CD4-positive, alpha-beta memory T cell (primary cell): ENCODE measurements at places on chromosomes 7 and 10.

DNA sequence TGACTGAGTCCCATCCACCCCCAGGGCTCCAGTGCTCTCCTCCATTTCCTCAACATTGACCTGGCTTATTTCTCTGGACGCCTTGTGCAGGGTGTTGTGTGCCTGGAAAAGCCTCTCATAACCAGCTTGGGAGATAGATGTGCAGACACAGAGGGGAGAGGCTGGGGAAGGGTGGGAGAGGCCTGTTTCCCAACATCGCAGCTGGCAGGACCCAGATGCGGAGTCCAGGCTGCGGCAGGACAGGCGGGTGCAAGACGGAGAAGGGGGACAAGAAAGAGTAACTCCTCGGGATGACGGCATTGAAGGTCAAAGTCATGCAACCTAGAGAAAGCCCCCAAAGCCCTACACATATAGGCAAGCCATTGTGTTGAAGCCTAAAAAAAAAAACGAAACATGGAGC lies 54.1 kb upstream of the ANTXRL start:
- no peak for DNase-seq

GRCh38 chr7:137734221-137734620 lies 112.6 kb downstream of the DGKI start:
- no peak for DNase-seq

DNA sequence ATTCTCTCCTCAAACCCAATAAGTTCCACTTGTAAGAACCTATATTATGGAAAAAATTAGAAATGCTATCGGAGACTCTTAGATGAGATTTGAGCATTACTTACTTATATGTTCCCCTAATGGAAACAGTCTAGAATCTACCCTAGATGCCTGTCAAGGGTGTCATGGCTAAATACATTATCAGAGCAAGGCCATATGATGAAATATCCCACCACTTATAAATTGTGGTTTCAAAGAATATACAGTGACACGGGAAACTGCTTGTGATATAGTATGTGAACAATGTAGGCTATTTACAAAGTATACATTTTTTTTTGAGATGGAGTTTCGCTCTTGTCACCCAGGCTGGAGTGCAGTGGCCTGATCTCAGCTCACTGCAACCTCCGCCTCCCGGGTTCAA lies 46.3 kb upstream of the CTBP2 start:
- DNase-seq = no peak

DNA sequence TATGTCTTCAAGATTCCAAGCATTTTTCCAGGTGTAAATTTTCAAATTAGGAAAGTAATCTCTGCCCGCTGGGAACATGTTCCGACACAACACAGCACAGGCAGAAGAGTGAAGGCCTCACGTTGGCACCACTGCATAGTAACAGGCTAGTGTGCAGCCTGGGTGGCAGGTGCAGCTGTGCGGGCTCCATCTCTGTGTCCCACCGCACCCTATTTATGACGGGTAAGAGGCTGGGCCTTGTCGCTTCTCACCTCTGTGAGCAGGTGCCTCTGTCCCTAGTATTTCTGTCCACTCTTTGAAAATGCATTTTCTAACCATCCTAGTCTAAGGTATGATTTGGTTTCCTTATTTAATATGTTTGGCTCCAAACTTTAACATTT lies 24.1 kb downstream of the VIPR2 start:
- no peak for DNase-seq

GRCh38 chr7:151013733-151014497 lies 10.4 kb downstream of the ATG9B start:
- peak; percentile 96 for DNase-seq

DNA sequence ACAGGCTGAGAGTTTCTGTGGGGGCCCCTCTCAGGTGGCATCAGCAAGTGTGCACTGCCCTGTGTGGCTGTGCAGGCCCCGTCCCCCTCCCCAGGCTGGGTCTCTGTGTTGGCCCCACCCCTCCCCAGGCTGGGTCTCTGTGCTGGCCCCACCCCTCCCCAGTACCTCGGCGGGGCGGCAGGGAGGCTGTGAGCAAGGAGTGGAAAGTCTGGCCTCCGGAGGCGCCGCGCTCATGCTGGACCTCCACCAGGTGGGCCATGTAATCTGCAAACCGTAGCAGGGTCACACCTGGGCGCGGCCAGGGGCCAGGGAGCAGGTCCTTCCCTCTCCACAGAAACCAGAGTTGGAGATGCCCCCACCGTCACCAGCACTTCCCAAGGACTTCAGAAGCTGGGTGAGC lies 21.4 kb upstream of the MICALL2 start:
- no peak for DNase-seq

GRCh38 chr10:124384591-124385190 lies 34.0 kb downstream of the OAT start:
- DNase-seq = no peak

DNA sequence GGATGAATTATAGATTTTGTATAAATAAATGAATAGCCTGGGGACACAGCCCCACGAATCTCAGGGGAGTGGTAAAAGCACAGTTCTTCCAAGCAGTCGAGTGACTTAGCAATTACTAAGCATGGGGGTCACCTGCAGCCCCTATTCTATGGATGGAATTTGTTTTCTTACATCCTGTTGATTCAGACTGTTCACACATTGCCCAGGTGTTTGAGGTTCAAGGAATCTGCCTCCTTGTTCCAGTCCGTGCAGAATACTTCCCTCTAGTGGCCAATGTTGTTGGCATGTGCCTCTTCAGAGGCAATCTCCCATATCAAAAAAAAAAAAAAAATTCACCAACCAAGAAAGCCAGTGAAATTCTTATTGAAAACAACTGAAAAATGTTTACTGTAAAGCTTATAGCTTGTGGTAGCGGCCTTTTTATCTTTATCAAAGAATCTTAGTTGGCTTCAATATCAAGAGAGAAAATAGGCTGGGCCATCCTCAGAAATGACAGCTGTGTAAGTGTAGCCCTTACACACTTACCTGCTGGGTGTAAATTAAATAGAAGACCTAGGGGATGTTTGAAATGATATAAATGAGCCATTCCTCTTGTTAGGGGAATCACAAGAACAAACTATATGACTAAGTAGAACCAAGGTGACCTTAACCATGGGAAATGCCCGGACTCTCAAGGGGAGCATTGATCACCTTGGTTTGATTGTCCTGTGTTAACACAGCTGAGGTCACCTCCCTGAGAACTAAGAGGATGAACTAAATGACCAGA lies 7.8 kb downstream of the LIPM start:
- DNase-seq = peak; percentile 42

GRCh38 chr7:52507546-52508255 lies 527.7 kb upstream of the POM121L12 start:
- no peak for DNase-seq

DNA sequence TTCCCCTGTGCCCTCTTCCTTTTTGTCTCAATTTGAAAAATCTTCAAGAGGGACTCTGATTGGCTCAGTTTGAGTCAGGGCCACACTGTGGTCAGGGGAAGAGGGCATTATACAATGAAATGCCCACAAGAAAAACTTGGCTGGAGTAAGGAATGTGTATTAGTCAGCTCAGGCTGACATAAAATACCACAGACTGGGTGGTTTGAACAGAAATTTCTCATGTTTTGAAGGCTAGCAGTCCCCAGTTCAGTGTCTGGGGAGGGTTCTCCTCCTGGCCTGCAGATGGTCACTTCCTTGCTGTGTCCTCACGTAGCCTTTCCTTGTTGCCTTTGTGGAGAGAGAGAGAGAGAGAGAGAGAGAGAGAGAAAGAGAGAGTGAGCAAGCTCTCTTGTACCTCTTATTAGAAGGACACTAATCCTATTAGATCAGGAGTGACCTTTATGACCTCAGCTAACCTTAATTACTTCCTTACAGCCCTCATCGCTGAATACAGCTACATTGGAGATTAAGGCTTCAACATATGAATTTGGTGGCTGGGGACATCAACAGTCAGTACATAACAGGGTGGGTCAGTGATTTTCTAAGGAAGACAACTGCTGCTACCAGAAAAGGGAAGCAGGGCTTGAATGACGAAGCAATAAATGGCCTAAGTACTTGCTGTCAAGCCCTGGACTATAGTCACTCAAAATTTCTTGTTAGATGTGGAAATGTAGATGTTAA lies 25.8 kb upstream of the FAM13C start:
- no peak for DNase-seq

- no peak for DNase-seq
Observed at GRCh38 chr10:29479981-29480954, 154.5 kb downstream of the SVIL start.

GRCh38 chr10:80100861-80101695 lies 22.6 kb downstream of the TMEM254 start:
- no peak for DNase-seq

GRCh38 chr7:408751-409311 lies 110.8 kb downstream of the PDGFA start:
- DNase-seq = no peak

GRCh38 chr10:8726084-8726778 lies 671.7 kb downstream of the GATA3 start:
- no peak for DNase-seq

DNA sequence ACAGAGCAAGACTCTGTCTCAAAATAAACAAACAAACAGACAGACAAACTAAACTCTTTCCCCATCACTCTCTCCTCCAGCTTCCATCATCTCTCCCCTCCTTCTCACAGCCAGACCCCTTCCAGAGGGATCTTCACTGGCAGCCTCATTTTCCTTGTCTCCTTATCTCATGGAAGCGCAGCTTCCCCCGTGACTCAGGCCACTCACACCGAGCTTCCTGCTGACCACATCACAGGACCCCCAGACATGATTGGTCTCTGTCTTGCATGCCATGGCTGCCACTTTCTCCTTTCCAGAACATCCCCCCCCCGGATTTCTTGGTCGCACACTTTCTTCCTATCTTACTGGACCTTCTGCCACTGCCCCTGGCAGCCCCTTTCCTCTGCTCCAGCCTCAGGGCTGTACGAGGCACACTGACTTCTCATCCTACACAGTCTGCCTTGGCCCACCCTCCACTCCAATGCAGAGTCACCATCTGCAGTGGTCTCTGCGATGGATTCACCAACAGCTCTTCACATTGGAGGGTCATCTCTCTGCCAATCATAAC lies 4.9 kb upstream of the INSIG1 start:
- no peak for DNase-seq

DNA sequence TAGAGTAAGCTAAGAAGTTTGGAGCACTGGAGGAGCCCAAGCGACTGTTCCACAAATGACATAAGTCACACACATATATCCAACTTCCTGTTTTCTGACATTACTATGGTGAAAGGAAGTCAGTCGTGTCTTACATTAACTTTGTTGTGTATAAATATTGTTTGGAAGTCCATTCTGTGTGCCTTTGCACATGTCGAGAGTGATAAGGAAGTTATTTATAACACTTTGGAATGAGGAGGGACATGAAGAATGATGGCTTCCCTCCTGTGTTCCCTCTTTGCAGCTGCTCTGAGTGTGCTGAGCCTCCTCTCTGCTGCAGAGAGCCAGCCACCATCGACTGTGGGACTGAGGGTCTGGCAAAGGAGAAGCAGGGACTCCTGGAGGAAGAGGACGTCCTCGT lies 40.4 kb upstream of the MGMT start:
- no peak for DNase-seq

DNA sequence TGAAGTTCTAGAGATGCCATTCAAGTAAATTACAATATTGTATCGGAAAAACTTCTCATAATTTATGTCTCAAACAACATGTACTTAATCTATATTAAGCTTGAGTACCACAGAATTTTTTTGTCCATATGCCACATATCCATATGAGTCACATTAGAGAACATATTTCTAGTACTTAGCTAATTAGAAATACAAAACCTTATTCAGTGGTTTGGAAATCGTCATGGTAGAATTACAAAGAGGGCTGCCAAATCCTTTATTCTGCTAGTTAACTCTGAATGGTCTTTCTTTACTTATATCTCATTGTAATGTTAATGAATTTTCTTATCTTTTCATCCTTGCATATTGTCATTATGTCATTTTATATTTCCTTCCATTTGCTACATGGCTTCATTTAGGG lies 9.0 kb upstream of the VIM start:
- no peak for DNase-seq

DNA sequence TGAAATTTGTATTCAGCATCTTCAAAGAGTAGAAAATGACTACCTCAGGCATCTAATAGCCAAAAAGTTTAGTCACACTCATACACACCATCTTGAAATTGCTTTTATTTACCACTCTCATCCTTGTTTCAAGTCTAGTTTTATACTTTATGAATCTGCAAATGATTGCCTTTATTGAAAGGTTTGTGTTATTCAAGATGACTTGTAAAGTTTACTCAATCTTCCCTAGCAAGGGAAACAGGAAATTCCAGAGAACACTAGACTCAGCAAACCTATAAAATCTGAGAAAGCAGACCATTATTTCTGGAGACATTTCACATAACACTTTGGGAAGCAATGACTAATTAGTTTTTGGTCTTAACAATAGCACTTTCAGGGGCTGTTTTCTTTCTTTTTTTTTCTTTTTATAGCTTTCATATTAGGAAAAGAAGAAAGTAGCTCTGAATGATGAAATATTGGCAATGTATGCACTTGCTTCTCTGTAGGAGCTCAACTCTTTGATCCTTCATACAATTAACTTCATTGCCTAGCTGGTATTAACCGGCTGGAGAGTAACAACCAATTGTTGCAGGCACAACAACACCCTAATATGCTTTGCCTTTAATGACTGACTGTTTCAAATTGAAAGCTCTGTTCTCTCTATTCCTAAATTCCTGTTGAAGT lies 68.9 kb upstream of the HDAC9 start:
- no peak for DNase-seq

- no peak for DNase-seq
Observed at GRCh38 chr7:132526111-132526740, 50.0 kb downstream of the PLXNA4 start.

- no peak for DNase-seq
Observed at GRCh38 chr7:4268040-4268965, 413.8 kb upstream of the FOXK1 start.

- DNase-seq = no peak
Observed at GRCh38 chr10:133270773-133271297, 5.8 kb downstream of the ADAM8 start.

GRCh38 chr10:126839094-126839761 lies 66.0 kb upstream of the DOCK1 start:
- DNase-seq = no peak

- no peak for DNase-seq
Observed at GRCh38 chr10:79192677-79193003, 123.9 kb downstream of the ZMIZ1 start.

- no peak for DNase-seq
Observed at GRCh38 chr10:47321521-47322195, 596 bp upstream of the GDF2 start.

DNA sequence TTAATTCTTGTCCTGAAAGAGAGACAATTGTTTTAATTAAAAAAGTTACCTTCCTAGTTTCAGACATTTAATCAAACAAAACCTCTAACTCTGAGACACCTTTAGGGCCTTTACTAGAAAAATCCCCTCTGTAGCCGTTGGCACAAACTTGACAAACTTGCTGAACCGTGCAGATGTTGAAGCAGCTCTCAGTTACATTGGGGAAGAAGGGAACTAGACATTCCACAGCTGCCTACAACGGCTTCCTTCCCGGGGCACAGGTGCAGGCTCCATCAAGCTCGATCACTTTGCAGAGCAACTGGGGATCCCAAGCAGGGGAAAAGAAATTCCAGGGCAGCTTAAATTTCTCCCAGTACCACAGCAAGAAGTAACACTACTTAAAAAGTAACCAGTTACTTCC lies 141.3 kb downstream of the SKAP2 start:
- DNase-seq = no peak

- DNase-seq = no peak
Observed at GRCh38 chr7:101933688-101934121, 116.3 kb downstream of the CUX1 start.
